Tracheal epithelial cell (primary cell): ENCODE measurements at places on chromosomes 11 and 22. TPM values are rescaled to one million over a fixed set of nuclear protein-coding genes. Genes with fewer than 3 reads are reported as not detected.

Gene MDK
- total RNA-seq: 19.2 and 28.7 TPM in 2 replicates

Gene TSSK2
- total RNA-seq: not detected in 2 replicates

Gene RHOD
- 149 and 225 TPM in 2 replicates for total RNA-seq

Gene TESMIN
- total RNA-seq: 6.7 and 7.0 TPM in 2 replicates

Gene MMP7
- total RNA-seq: 1.3 and 549 TPM in 2 replicates

Gene BATF2
- total RNA-seq: 0.21 and 0.96 TPM in 2 replicates

Gene PAMR1
- total RNA-seq: 2.6 and 5.8 TPM in 2 replicates

Gene HBG1
- not detected in 2 replicates for total RNA-seq

Gene FREY1
- total RNA-seq: 0.48 and 2.6 TPM in 2 replicates

Gene ACRV1
- under 0.01 TPM in 1 of 2 replicates, not detected in the other for total RNA-seq

Gene APOBEC3C
- 5.8 and 13.4 TPM in 2 replicates for total RNA-seq

Gene SCUBE1
- total RNA-seq: not detected in 2 replicates

Gene APOA5
- total RNA-seq: not detected in 2 replicates
